ENCODE measurements at places on chromosomes 6 and 20.

GRCh38 chr6:158067436-158068015 lies 85.9 kb downstream of the SYNJ2 start:
- no peak for DNase-seq

- no peak for DNase-seq
Measured at GRCh38 chr6:32522302-32523047, 7.6 kb downstream of the HLA-DRB5 start.

DNA sequence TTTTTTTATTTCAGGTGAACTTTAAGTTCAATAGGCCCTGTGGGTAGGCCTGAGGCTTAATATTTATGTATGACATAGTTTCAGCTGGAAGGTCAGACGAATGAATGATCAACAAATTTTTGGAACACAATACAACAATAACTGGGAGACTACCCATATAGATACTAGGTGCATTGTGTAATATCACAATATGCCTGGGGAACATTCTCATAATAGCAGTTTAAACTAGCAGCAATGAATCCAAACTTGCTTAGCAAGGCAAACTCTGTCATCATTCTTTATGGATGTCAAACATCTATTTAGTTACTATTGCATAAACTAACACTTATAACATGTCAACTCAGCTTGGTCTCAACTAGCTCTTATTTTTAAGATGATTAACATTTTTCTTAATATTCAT lies 49.3 kb downstream of the ELOVL4 start:
- DNase-seq = no peak

- peak; percentile 58 for DNase-seq
Measured at GRCh38 chr20:59013959-59014608, 5.1 kb upstream of the TUBB1 start.

GRCh38 chr6:34232901-34233300 lies 3.8 kb upstream of the HMGA1 start:
- no peak for DNase-seq

DNA sequence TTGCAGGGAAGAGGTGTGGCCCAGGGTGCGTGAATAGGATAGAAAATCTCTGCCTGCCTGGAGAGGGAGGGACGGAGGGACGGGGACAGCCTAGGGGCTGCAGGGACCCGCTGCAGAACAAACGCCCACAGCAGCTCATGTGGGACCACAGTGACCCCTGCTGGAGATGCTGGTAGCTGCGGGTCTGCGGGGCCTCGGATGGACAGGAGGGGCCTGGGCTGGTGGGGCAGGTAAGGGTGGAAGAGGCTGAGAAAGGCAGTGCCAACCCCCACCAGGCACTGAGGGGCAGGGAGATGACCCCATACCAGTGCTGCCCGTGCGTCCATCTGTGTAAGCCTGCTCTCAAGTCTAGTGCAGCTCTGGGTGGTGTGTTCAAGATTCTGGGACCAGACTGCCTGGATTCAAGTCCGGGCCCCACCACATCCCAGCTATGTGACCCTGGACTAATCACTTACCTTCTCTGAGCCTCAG lies 39.4 kb downstream of the KIAA1755 start:
- DNase-seq = peak; percentile 74

- no peak for DNase-seq
Measured at GRCh38 chr6:111534231-111534751, 51.3 kb upstream of the REV3L start.

GRCh38 chr6:156507106-156507505 lies 270.1 kb upstream of the ARID1B start:
- DNase-seq = no peak

- DNase-seq = no peak
Measured at GRCh38 chr6:135481783-135482369, 15.7 kb downstream of the AHI1 start.

- no peak for DNase-seq
Measured at GRCh38 chr6:18328540-18328939, 58.6 kb upstream of the RNF144B start.

GRCh38 chr6:85449388-85449817 lies 480 bp upstream of the NT5E start:
- peak; percentile 84 for DNase-seq

DNA sequence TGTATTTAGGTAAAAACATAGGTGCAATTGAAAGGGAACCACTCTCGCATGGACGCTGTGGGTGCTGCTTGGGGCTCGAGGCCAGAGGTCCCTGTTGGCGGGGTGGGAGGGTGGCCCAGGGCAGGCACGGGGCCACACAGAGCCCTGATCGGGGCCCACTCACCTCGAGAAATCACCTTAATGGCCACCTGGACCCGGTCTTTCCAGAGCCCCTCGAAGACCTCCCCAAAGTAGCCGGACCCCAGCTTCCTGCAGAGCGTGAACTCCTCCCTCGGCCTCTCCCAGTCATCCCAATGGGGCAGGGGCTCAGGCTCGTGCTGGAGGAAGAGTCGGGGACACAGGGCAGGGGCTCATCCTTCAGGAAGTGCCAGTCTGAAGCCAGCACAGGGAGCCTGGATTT lies 3.8 kb downstream of the PTK6 start:
- DNase-seq = no peak

DNA sequence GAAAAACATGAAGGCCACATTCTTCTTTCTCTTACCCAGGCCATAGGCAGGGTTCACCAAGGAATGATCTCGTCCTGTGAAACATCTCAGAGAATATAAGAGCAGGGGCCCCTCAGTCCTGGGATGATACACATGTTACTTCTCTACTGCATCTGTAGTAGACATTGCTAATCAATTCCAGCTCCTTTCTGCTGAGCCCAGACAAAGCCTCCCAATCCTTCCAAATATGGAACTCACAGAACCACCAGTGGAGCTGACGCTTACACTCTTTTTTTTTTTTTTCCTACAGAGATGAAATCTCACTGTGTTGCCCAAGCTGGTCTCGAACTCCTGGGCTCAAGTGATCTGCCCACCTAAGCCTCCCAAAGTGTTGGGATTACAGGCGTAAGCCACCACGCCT lies 9.1 kb downstream of the SNTA1 start:
- DNase-seq = no peak

GRCh38 chr6:160426136-160426535 lies 78.0 kb downstream of the SLC22A3 start:
- no peak for DNase-seq

DNA sequence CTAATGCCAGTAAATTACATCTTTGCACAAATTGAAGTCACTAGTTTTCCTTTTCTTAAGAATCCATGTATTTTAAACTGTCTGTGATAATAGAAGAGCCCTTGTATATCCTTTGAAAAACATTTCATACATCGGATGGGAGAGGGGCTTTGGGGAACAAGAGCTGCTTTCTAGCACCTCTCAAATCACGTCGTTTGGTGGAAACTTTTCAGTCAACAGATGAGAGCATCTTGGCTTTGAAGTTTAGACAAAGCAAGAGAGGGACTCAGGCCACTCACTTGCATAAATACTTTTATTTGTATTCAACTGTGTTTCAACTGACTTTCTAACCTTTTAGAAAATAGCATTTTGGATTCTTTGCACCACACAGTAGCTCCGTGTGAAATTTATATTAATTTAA lies 502.3 kb upstream of the IMPG1 start:
- no peak for DNase-seq

GRCh38 chr20:19832875-19833274 lies 74.8 kb downstream of the RIN2 start:
- no peak for DNase-seq

GRCh38 chr20:41138475-41139226 lies 1.3 kb downstream of the PLCG1 start:
- peak; percentile 82 for DNase-seq

DNA sequence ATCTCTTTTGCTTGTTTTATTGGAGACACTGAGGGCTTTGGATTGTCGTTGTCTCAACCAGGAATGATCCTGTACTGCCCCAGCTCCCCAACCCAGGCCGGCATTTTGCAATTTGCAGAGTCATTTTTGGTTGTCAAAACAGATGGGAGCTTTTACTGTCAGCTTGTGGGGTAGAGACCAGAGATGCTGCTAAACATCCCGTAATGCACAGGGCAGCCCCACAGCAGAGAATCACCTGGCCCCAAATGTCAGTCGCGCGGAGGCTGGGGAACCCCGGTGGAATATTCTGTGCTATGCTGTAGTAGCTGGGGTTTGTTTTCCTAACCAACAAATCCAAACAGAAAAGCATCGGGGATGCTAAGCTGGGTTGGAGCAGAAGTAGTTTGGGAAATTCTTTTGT lies 99.7 kb downstream of the TSHZ2 start:
- no peak for DNase-seq

- DNase-seq = no peak
Measured at GRCh38 chr20:48015943-48016723, 230.9 kb upstream of the SULF2 start.

DNA sequence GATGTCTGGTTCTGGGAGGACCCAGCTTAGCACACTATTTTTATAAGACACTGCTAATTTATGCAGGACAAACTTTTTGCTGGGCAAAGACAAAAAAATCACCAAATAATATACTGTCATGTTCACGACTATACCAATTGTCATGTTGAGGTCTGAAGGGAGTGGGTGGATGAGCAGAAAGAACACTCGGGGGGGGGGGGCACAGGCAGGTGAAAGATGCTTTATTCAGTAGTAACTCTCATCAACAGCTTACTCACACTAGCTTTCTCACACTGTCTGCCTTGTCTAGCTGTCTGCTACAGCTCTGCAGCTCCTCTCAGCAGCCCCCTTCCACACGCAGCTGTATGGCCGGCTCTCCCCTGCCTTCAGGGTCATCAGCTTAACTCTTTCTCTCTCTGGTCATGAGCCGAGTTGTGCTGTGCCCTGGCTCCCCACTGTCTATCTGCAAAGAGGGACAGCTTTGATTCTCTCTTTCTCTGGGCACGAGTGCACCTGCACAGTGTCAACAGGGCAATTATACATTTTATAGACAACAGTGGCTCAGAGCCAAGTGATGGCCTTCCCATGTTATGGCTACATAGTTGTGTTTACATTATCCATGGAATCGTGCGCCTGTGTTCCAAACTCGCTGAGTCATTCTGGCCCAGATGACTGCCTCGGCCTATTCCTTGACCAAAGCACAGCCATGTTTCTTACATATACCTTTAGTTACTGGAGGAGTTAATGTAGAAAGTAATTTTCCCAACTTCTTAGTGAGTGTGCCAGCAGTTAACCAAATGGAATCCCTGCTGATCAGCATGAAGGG lies 187.7 kb upstream of the PRSS16 start:
- no peak for DNase-seq

GRCh38 chr20:38676576-38676975 lies 47.7 kb upstream of the SLC32A1 start:
- DNase-seq = no peak

GRCh38 chr6:128241216-128241615 lies 279.2 kb downstream of the PTPRK start:
- DNase-seq = no peak

GRCh38 chr6:112626468-112627082 lies 279.4 kb downstream of the RFPL4B start:
- DNase-seq = no peak

- no peak for DNase-seq
Measured at GRCh38 chr20:50266293-50267040, 75.8 kb downstream of the CEBPB start.

GRCh38 chr6:157002774-157003173 lies 225.6 kb downstream of the ARID1B start:
- no peak for DNase-seq

DNA sequence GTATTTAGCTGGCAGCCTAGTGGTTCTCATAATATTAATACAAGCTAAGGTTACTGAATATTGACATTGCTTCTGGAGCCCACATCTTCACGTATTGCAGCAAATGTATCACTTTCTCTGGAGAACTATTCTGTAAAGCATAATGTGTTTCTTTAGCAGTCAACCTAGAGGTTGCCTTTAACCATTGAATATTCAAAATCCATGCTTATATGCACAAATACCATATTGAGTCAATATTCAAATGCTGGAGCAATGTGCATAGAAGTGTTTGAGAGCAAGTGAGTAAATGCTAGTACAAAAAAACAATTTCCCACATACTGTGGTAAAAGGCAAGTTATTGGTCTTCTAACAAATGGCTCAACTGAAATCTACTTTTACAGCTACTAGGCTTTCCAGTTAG lies 231.8 kb downstream of the TRDN start:
- no peak for DNase-seq

DNA sequence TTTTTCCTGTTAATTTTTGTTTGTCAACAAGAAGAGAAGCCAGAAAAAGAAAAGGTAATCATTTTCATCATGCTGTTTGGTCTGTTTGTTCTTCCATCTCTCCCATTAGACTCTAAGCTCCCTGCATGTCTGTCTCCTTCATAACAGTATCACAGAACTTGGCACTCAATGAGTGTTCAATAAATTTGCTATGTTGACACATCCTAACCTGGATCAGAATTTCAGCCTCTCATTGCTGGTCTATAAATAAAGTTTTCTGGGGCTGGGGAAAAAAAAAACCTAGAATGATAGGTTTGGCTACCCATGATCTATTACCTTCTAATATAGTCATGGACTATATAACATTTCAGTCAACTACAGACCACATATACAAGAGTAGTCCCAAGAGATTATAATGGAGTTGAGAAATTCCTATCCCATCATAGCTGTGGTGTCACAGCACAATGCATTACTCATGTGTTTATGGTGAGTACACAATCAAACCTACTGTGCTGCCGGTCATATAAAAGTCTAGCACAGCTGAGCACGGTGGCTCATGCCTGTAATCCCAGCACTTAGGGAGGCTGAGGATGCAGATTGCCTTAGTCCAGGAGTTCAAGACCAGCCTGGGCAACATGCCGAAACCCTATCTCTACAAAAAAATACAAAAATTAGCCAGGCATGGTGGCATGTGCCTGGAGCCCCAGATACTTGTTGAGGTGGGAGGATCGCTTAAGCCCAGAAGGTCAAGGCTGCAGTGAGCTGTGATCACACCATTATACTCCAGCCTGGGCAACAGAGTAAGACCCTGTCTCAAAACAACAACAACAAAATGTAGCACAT lies 5.9 kb downstream of the NUDT3 start:
- DNase-seq = no peak

DNA sequence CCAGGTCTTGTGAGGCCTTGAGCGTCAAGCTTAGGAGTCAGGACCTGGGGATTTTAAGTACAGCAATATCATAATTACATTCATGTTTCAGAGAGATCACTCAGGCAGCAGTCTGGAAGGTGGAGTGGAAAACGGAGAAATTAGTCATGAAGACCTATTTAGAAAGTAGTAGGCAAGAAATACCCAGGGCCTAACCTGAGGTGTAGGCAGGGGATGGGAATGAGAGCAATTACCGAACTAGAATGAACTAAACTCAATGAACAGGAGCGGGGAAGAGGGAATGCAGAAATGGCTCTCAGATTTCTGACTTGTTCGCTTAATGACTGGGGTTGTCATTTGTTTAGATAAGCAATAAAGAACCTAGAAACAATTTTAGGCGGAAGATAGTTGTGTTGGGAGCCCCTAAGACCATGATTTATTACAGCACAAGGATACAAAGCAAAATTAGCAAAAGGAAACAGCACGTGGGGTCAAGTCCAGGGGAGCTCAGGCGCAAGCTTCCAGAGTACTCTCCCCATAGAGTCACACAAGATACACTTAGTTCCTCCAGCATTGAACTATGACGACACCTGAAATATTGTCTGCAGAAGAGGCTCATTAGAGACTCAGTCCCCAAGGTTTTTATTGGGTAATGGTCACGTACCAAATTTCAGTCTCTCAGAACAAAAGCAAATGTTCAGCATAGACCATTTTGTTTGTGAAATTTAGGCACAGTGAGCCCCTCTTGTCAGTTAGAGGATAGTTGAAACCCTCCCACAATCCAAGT lies 178.8 kb upstream of the AKAP12 start:
- no peak for DNase-seq

GRCh38 chr6:12473494-12473893 lies 183.3 kb downstream of the EDN1 start:
- no peak for DNase-seq

All from activated CD8-positive, alpha-beta memory T cell treated with anti-CD3 and anti-CD28 coated beads, Interleukin-2, amount 10 ng/mL, durations not matched to agents 7 days and 5 days (primary cell).